NCI-H2107 (cell line): ENCODE measurements at places on chromosomes 1 and 21.

- no peak for DNase-seq
Observed at GRCh38 chr1:89142160-89142559, 16.2 kb upstream of the GBP2 start.

DNA sequence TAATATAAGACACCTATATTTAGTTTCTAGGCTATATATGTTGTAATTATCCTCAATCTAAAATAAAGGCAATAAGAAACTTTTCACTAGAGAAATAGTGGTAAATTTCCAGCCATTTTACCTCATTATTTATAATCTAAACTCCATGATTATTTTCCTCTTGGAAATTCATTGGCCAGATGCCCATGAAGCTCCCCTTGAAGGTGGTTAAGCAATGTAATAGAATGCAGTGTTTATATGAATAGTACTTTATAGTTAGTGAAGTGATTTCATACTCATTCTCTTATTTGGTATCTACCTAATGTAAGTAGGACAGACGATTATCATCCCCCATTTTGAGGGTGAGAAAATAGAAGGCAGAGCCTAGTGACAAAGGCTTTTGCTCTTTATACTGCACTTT is 26.5 kb downstream of the NFYC start:
- no peak for DNase-seq

DNA sequence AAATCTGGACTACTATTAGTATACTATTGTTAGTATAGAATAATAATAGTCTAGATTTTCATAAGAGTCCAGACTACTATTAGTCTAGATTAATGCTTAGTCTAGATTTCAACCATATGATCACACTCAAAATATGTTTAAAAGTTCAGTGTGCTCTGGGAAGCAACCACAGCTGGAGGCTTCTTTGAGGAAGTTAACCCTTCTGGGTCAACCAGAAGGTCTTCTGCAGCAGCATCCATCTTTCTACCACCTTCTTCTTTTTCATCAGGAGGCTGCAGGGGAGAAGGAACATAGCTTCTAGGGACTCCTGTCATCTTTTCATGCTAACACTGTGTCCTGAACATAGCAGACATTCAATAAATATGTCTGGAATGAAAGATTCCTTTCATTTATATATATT is 51.2 kb upstream of the DNAJC6 start:
- DNase-seq = no peak

- no peak for DNase-seq
Observed at GRCh38 chr1:43451701-43452532, 1.8 kb downstream of the HYI start.

DNA sequence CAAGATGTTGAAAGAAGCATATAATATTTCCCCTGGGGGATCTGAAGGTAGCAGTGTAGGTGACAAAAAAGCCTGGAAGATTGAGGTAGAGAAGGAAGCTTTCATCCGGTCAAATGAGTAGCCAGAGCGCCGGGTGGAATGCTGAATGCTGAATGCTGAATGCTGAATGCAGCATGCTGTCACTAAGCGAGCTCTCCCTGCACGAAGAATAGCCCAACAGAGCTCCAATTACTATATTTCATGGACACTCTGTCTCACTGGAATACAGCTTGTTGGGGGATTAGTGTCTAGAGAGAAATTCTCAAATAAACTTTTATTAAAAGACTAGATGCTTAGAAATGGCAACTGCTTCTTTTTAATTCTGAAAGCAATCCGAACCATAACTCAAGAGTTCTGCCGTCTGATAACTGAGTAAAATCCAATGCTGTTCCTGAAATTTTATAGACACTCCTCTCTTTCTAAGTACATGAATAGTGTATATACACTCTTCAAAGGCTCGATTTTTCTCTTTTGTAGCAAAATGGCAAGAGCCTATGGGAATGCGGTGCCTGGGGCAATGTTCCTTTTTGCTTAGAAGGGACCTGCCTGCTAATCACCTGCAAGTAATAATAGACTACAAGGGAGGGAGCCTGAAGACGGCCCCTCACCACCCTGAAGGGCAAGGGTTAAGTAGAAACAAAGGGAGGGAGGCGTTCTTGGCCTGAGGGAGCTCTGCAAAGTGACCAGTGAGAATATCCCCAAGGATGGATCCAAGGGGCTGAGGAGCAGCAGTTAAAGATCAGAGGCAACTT is 203.7 kb upstream of the ESRRG start:
- DNase-seq = no peak
